ENCODE measurements at places on chromosomes 1 and 21.

DNA sequence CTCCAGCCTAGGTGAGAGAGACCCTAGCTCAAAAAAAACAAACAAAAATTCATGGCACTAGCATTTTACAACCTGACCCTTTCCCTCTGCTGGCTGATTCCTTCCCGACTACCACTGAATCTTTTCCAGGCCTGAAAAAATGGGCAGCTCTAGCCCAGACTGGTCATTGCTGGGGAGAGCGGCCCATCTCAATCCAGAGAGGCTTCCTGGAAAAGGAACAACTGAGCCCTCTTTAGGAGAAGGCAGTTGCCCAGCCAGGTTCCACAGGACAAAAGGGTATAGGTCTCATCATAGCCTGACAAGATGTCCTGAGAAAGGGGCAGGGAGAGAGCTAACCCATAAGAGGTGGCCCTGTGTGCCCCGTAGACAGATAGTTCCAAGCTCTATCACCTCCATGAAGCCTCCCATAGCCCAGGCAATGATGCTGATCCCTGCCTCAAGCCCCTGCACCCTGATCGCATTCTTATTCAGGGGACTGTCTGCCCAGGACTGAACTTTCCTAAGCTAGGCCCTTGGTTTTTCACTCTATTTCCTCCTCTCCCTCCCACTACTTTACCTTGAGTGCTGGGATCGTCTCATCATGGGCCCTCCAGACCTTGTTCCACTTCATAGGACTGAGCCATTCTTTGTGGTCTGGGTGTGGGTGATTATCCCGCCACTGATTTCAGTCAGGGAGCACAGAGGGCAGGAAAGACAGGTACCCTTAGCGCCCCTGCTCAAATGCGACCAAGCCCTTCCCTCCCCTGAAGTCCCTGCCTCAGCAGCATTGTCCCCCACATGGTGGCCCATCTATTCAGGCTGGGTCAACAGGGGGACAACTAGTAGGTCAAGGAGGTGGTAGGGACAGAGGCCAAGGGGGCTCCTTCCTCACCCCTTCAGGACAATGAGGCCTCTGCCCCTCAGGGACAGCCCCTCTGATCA, 18.2 kb downstream of the RHBG start:
- no peak for DNase-seq

- no peak for DNase-seq
Observed at GRCh38 chr1:173479649-173480048, 2.5 kb downstream of the PRDX6 start.

- no peak for DNase-seq
Observed at GRCh38 chr1:167648978-167649744, 19.1 kb downstream of the RCSD1 start.

DNA sequence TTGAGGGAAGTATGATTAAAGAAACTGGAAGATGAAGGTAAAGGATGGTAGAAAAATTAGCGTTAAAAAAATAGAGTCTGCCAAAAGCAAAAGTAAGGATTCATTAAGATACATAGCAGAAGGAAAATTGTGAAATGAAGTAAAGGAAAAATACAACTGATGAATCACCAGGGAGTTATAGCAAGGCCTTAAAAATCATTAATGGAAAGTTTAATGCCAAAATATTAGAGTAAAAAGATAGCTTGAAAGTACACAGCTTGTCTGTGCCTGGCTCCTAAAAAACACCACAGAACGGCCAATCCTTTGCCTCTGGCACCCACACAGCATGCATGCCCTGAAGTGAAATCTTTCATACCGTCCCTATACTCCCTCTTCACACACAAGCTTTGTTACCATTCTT, 66.9 kb upstream of the APOBEC4 start:
- DNase-seq, result no peak

DNA sequence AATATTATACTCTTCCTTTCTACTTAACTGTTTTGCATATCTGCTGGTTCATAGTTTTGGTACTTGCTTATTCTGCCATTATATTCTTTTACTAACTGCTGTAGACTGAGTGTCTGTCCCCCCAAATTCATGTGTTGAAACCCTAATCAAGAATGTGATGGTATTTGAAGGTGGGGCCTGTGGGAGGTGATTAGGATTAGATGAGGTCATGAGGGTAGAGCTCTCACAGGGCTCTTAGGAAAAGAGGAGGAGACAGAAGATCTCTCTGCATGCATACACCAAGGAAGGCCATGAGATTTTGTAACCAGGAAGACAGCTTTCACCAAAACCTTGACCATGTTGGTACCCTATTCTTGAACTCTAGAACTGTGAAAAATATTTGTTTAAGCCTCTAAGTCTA, 354.1 kb upstream of the B3GALT2 start:
- DNase-seq, result peak; percentile 15

- DNase-seq, result no peak
Observed at GRCh38 chr1:118364882-118365281, 179.9 kb upstream of the SPAG17 start.

- DNase-seq, result peak; percentile 55
Observed at GRCh38 chr1:1349256-1350012, at the start of gene DVL1. TSS of gene DVL1 (minus strand) at chr1:1349418. CDS start at chr1:1349065, 353 bp downstream.

GRCh38 chr1:93007941-93008577, 46.8 kb upstream of the DIPK1A start:
- DNase-seq, result no peak

DNA sequence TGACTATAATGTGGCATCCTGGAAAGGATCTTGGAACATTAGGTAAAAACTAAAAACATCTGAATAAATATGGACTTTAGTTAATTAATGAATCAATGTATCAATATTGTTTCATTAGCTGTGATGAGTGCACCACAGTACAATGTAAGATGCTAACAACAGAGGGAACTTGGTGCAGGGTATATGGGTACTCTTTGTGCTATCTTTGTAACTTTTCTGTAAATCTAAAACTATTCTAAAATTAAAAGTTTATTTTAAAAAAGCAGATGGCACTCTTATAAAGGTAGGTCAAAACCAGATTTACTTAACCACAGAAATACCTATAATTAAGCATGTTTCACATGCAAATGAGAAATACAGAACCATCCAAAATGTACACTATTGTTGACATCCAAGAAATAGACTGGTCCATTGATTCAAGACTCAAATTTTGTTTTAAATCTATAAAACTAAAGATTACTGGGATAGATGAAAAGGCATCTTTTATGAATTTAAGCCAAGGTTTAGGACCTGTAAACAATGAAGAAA, 38.4 kb downstream of the ACBD3 start:
- DNase-seq, result no peak

DNA sequence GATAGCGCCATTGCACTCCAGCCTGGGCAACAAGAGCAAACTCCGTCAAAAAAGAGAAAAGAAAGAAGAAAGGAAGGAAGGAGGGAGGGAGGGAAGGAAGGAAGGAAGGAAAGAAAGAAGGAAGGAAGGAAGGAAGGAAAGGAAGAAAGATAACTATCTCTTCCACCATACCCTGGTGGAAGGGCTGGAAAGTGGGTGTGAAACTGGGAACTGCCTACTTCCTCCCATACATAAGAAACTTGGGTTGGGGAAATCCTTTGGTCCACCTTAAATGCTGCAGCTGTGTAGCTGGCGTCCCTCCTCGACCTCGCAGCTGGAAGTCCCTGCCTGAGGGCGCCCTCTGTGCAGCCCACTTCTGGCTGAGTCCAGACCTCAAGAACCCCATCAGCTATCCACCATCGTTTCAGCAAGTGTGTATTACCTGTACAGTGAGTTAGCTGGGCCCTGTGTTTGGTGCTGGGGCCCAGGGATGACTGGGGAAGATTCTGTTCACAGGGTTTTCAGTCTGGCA, 4.6 kb upstream of the FAM167B start:
- DNase-seq, result no peak

GRCh38 chr1:161427733-161428516, 60.2 kb upstream of the CFAP126 start:
- DNase-seq, result no peak

Measured in stimulated activated naive CD4-positive, alpha-beta T cell treated with Interleukin-2 at 50 U/mL for 16 hours (primary cell).